ENCODE measurements at places on chromosomes 7 and 10.

DNA sequence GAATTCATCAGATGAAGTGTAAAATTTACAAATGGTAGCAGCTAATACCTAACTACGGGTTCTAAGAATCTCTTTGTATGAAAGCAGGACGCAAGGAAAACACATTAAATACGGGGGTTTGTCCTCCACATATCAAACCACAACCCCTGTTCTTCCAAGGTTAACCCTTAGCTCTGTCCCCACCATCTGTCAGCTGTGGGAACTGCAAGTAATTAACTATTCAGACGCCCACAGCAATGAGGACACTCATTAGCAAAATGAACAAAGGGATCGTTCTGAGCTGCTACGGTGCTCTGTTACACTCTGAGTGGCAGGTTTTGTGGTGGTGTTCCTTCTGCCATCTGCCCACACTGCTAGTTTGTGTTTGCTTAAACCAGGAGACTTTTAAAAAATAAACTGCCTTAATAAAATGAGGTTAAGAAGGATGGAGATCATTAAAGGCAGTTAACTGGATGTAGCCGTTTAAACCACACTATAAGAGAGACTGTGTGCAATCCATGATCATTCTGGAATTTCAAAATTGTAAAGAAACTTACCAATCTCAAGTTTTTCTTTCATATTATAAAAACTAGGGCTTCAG, 51.4 kb downstream of the C10orf67 start:
- no peak for DNase-seq

GRCh38 chr10:88136712-88137111, 273.3 kb downstream of the PTEN start:
- no peak for DNase-seq

- DNase-seq: no peak
Measured at GRCh38 chr7:111370002-111370401, 192.3 kb downstream of the IMMP2L start.

GRCh38 chr10:131071721-131072120, 239.8 kb downstream of the TCERG1L start:
- no peak for DNase-seq

- no peak for DNase-seq
Measured at GRCh38 chr7:24115661-24116060, 168.3 kb upstream of the NPY start.

DNA sequence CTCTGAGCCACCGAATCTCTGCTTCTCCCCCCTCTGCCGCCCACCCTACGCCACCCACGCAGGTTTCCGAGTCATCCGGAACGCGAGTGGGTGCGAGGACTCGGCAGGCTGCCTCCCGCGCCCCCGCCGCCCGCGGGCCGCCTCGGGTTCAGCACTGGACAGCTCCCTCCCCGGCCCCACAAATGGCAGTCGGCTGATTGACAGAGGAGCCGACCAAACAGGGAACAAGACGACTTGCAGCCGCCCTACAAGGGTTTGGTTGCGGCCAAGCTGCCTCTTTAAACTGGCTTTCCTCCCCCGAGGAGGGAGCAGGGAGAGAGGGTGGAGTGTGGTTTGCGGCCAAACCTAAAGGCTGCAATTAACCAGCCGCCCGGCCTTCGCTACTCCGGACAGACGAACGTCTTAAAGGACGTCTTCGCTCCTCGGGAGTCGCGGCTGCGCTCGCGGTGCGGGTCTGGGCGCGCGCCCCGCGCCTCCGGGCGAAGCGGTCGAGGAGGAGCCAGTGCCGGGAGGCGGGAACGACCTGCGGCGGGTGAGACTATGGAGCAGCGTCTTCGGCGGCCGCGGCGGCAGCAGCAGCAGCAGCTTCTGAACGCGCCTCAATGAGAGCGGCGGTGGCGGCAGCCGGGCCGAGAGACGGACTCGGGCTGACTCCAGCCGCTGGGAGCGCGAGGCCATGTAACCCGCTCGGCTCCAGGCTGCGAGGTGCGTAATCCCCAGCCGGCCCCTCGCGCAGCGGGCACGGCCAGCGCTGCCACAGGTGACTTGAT, at the start of gene GPR158:
GPR158 (plus strand) TSS at position 541 of the 770 bp plus-strand sequence. CDS start 420 bp downstream, outside the sequence.
- peak; percentile 13 for DNase-seq

- DNase-seq: no peak
Measured at GRCh38 chr10:69880301-69881081, 78.8 kb downstream of the COL13A1 start.

DNA sequence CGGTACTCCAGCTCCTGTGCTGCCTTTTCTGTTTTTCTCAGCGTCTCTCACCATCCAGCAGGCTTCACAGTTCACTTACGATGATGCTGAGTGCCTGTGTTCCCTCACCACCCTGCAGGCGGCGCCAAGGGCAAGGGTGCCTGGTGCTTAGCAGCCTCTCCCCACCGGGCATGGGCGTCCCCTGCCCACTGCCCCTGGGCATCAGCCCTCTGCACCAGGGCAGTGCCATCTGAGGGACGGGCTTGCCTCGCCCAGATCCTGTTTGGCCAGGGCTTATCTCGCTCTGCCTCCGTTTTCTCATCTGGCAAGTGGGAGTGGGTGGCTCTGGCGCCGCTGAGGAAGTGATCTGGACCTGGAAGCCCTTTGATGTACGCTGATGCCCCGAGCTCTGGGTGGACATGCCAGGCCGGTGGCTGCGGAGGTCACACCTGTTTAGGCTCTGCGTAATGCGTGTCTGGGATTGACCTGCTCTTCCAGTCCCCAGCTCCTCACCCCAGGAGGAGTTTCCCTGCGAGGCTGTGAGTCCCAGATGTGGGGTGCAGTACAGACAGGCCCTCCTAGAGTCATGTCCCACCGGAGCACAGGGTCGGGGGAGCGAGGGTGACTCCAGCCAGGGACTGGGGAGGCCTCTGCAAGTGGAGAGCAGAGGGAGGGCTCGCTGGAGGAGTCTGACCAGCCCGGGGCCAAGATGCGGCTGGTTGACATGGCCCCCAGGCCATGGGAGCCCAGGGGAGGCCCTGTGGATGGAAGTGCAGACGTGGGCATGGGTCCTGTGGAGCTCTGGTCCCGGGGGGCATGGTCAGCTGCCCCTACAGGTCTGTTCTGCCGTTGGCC, 11.8 kb downstream of the TTYH3 start:
- DNase-seq: no peak

GRCh38 chr7:114082642-114083165, 163.9 kb upstream of the PPP1R3A start:
- no peak for DNase-seq

DNA sequence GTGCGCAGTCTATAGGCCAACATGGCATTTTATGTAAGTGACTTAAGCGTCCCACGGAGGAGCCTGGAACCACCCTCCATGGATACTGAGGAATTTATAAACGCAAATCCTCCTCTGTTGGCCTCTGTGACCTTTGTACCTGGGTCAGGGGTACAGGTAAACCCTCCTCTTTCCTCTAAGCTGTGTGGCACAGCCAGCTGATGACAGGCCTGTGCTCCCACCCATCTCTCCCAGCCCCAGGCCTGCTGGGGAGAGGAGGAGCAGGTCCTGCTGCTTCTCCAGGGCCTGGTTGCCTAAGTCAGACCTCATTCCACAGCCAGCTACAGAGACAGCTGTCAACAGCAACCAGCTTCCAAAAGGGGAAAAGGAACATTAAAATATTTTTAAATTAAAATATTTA, 5.0 kb downstream of the AVPI1 start:
- DNase-seq: no peak

GRCh38 chr7:140611641-140612040, 29.0 kb downstream of the DENND2A start:
- DNase-seq: no peak

GRCh38 chr10:133109711-133110110, 22.0 kb downstream of the ADGRA1 start:
- DNase-seq: no peak

DNA sequence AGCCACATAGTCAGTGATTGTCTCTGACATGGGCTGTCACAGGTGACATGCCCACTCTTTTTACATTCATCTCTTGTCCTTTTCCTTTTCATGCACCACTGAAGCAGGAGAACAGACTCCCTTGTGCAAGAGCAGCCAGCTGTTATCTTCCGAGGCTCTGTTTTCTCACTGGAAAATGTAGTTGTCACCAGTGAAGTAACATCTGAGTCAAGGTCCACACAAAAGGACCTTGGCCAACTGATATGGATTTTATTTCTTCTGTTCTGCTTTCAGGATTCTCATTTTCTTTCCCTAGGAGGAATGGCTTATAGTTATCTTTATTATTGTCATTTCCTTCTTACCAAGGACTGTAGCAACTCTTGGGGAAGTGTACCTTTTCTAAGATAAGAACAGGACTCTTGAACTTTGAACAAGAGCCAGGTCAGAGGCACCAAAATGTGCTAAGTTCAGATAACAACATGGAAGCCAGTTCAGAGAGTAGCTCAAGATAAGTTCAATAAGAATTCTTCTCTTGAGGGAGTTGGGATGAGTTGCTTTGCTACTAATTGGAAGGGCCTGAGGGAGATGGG, 22.7 kb downstream of the AVPI1 start:
- no peak for DNase-seq

GRCh38 chr10:113135025-113135424, 185.0 kb downstream of the TCF7L2 start:
- DNase-seq: no peak

- DNase-seq: no peak
Measured at GRCh38 chr10:78332657-78333056, 299.0 kb downstream of the RPS24 start.

DNA sequence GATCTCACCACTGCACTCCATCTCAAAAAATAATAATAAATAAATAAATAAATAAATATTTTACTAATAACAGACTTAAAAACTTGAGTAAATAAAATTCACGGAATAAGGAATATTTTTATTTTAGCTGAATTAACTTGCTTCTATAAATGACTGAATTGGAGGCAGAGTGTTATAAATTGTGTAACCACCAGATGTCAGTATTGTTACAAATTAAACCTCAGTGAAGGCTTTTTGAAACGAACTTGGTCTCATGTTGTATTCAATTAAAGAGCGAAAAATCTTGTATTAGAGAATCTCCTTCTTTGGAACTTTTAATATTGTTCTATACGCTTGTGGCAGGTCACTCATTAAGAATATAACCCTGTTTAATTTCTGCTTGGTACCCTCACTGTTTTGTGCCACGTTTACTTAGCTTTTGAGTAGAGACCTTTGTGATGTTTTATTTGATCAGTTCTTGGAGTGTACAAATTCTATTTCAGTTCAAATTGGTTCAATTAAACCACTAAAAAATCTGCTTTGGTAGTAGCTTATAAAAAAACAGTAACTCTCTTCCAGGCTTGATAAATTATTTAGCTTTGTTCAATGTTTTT, 45.6 kb upstream of the SCIN start:
- DNase-seq: no peak

DNA sequence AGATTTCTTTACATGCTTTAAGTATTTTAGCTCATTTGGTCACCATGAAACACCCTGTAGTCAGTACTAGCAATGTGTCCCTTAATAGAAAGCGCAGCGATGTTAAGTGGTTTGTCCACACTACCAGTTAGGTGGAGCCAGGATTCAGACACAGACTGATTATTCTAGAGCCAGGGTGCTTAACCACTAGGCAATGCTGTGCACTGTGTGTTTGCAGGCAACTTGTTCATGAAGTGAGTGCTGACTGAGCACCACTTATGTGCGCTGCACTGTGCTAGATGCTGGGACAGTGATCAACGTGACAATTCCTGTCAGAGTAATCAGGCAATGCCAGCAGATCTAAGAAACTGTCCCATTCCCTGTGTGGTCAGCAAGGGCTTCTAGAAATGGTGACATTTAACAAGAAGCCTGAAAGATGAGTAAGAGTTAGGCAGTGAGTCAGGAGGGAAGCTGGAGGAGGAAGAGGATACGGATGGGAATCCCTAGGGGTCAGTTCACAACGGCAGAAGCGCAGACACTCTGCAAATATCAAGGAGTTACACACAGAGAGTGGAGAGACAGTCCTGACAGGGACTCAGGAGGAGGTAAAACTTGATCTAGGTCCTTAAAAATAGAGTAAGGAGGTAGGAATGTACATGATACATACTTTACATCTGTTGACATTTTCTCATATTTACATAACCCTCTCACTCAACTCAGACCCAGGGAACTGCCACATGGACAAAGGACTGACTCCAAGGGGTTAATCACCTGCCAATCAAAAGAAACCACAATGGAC, 69.7 kb upstream of the EGR2 start:
- DNase-seq: no peak

DNA sequence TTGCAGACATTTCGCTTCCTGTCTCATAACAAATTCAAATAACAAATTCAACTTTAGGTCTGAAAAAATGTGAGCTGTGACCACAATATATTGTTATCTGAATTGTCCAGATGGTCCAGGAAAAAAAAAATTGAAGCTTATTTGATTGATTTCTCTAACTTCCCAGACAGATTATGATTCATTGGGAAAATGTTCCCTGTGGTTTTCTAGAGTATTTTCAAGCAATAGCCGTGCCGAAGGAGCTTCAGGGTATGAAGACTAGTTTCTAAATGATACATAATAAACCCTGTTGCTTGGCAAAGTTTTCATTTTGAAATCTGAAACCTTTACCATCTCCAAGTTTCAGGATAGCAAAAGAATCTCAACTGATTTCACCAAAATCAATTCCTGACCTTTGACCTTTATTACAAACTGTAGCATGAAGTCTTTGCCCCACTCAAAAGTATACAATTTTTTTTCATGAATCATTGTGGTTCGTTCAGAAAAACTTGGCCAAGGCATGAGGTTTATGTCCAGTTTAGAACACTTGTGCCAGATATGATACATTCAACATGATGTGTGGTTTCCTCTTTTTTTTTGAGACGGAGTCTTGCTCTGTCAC, 109.9 kb downstream of the JCAD start:
- DNase-seq: no peak

DNA sequence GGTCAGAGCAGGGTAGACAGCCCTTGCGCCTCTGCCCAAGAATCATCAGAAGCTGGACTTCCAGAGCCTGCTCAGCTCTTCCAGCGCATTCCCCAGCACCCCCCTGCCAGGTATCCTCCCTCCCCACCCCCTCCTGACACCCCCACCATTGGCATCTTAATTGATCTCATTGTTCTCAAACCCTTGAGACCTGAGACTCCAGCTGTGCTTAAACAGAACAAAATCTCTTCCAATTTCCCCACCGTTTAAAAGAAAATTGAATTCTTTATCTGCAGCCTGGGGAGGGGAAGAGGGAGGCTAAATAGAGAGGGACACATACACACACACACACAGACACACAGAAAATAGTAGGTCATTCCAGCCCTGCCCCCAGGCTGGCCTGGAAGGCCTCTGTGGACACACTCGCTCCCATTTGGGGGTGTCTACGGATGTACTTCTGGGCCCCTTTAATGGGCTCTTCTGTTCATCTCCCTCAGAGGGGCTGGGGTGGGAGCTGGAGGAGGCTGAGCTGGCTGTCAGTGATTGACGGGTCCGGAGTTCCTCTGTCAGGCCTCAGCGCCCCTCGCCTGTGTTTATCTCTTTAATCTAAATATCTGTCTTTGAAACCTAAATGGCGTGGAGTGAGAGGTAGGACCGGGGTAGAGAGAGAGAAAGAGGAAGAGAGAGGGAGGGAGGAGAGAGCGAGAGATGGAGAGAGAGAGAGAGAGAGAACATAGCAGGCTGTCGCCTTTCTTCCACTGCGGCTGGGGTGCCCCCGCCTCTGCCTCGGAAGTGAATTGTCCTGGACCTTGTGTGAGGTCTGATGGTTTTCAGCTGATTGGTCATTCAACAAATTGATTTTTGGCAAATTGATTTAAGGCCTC, 61.7 kb downstream of the C10orf105 start:
- DNase-seq: no peak
